WERI-Rb-1 (cell line): ENCODE measurements at places on chromosomes 12 and 14.

DNA sequence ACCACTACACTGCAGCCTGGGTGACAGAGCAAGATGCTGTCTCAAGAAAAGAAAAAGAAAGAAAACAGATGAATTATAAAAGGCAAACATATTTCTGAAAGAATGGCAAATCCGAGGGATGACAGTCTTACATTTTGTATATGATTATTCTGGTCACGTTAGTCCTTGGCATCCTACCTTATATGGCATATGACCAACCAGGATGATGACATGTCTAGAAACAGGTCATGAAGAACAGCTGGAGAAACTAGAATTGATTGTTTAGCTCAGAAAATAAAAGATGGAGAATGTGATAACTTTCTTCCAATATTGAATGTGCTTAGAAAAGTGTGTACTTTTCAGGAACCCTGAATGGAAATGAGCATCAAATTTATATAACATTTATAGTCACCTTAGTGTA lies 19.2 kb downstream of the SLC2A14 start:
- DNase-seq = no peak

DNA sequence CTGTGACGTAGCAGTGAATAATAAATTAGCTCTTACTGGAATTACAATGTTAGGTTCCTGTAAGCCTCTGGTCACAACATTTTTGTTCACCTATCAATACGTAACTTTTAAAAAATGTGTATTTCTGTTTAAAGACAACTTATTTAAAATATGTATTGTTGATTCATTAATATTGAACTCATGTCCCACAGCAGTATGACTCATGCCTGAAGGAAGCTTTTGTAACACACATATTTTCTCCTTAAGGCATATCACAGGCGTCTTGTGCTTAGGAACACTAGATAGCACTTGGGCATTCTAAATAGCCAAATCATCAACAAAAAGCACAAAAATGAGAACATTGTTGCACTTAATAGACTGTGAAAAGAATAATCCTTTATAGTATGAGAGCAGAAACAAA lies 92.5 kb downstream of the GPHN start:
- DNase-seq = no peak

GRCh38 chr12:98821866-98822265 lies 176.8 kb downstream of the APAF1 start:
- DNase-seq = no peak

DNA sequence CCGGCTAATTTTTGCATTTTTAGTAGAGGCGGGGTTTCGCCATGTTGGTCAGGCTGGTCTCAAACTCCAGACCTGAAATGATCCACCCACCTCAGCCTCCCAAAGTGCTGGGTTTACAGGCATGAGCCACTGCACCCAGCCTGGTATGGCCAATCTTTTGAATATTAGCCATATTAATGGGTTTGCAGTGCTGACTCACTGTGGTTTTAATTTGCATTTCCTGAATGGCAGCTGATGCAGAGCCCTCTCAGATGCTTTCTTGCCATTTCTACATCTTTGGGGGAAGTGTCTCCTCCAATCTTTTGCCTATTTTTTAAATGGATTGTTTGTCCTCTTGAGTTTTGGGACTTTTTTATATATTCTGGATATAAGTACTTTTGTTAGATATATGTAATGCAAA lies 55.5 kb upstream of the NPAS3 start:
- no peak for DNase-seq

DNA sequence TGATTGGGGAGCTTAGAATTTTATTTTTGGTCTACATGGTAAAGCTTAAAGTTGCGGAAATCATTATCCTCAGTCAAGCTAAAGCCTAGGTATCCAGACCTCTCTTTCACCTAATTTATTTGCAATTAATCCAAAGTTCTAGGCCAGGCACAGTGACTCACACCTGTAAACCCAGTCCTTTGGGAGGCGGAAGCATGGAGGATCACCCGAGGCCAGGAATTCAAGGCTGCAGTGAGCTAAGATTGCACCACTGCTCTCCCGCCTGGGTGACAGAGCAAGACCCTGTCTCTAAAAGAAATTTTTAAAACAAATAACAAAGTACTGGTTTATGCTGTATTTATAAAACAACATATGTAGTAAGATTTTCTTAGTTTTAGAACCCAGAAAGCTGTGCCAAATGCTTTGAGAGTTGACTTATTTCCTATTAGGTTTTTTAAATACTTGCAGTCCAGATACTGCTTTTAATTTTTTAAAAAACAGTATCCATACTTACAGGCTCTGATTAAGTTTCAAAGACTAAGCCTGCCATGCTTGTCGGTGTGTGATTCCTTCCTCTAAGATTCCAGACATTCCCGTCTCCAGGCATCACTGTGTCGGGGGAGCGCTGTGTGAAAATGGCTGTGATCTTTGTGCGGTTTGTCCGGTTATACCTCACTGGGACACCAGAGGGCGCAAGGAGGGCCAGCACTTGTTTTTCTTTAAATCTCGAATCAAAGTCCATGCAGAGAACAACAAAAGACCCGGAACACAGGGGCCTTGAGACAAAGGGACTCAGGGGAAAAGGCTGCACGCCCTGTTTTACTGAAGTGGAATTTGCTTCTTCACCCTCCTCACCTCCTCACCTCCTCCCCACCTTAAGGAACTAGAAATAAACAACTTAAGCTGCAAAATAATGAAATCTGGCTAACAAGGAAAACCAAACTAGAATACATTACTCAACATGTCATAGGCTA lies 24.6 kb upstream of the TMPO start:
- peak; percentile 88 for DNase-seq

GRCh38 chr12:118682656-118683055 lies 298.7 kb upstream of the SRRM4 start:
- DNase-seq = no peak

DNA sequence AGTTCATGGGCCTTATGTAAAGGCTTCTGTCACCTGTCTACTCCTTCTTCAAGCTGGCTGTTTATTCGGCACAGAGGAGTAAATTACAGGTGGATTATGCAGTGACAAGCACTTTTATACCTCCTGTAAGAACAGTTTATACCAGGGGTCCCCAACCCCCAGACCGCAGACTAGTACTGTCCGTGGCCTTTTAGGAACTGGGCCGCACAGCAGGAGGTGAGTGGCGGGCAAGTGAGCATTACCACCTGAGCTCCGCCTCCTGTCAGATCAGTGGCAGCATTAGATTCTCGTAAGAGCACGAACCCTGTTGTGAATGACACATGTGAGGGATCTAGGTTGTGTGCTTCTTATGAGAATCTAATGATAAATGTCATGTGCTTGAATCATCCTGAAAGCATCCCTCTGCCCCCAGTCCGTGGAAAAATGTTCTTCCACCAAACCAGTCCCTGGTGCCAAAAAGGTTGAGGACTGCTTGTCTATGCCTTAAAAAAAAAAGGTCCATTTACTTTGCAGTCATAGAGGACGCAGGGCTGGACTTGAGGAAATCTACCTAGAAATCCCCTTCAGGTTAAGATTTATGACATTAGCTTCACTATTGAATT lies 78.8 kb downstream of the ETV6 start:
- no peak for DNase-seq

DNA sequence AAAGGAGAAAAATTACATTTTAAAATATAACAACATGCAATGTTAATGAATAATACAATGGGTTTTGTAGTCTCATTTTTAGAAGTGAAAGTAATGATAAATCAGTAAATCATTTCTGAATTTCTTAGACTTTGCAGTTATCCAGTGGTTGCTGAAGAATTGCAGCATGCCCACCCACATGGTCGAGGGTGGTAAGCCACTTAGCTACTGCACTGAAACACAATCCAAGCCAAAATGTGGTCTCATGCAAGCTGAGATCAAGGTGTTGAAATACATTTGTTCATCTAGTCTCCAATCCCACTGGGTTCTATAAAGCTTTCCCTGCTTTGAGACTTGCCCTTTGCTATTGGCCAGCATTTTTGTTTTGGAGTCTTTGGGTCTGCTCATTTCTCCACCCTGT lies 247.9 kb downstream of the NELL2 start:
- DNase-seq = no peak

DNA sequence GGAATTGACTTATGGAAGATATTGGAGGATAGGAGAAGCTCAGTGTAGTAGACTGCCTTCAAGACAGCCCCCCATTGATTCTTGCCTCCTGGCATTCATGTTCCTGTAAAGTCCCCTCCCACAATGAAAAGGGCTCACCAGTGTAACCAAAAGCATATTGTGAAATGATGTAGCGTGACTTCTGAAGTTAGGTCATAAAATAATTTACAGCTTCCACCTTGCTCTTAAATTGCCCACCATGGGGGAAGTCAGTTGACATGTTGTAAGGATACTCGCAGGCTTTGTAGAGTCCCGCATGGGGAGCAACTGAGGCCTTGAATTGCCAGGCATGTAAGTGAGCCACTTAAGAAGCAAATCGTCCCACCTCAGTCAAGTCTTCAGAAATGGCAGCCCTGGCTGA lies 25.1 kb downstream of the GTSF1 start:
- DNase-seq = no peak

- DNase-seq = no peak
These were observed 45.7 kb downstream of the SPPL3 start for GRCh38 chr12:120858306-120859088.

DNA sequence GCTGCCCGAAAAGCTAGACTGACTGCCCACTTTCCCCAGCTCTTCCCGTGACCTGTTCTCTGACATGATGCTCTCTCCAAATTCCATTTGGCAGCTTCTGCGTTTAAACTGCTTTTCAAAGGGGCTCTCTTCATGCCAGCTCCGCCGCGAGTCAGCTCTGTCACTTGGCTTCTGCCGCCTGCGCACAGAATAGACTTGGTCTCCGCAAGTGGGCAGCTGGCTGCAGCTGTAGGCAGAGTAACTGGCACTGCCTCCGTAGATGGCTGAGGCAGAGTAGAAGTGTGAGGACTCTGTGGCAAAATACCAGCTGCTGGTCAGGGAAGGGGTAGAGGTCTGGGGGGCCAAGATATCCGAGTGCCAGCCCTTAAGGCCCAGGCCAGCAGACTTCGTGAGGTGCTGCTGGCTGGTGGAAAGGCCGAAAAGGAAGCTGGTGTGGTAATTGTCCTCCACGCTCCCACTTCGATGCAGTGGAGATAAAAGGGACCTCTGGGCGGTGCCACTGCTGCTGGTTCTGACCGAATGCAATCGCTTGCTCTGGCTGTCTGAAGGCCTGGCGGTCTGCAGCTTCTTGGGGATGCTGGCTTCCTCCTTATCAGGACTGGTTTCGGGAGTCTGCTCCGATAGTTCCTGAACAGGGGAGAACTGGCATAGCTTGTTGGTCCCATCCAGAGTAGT lies 85.7 kb downstream of the DUSP16 start:
- no peak for DNase-seq

GRCh38 chr12:132194056-132194455 lies 49.8 kb downstream of the NOC4L start:
- no peak for DNase-seq

DNA sequence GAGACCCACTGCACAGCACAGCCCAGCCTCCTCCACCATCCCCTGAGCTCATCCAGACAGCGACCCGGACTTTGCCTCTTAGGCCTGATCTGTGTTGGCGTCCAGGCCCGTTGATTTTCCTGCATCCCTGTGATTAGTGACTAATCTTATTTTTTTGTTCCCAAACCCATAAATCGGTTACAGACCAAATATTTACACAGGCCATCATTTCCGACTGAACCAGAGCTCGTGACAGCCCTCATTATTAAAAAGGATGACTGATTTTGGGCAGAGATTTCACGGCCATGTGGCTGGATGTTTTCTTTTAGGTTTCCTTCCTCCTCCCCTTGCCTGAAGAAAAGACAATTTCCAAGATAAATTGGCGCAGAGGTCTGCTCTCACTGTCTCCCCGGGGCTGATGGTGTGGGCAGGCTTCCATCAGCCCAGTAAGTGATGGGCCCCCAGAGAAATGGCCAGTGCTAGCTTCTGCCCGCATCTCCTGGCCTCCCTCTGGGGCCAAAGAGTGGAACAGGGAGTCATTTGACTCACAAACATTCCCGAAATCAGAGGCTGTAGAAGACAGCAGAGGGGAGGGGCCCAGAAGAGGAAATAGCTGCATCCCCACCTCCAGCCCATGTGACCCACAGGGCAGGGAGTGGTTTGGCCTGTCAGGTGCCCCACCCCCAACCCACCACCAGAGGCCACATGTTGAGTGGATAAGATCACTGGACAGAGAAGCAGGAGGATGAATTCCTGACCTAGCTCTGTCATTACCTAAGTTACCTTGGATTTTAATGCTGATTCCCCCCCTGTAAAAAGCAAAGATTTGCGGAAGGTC lies 283.5 kb downstream of the KSR2 start:
- peak; percentile 42 for DNase-seq

DNA sequence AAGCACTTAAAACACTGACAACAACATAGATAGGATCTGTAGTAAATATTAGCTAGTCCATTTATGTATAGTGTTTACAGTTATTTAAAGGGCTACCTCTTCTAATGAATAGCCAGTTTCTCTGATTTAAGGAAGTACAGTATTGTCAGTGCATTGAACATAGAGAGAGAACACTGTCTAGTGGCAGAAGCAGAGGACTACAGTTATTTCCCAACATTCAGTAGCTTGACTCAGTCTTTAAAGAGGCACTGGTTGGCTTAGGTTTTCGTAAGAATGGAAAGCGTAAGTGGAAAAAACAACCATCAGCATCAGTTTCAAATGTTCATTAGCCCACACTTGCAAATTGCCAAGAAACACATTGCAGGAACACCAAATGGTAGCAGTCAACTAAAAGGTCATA lies 125.0 kb upstream of the HMGA2 start:
- no peak for DNase-seq

GRCh38 chr12:126582231-126582630 lies 1517.0 kb downstream of the AACS start:
- no peak for DNase-seq

DNA sequence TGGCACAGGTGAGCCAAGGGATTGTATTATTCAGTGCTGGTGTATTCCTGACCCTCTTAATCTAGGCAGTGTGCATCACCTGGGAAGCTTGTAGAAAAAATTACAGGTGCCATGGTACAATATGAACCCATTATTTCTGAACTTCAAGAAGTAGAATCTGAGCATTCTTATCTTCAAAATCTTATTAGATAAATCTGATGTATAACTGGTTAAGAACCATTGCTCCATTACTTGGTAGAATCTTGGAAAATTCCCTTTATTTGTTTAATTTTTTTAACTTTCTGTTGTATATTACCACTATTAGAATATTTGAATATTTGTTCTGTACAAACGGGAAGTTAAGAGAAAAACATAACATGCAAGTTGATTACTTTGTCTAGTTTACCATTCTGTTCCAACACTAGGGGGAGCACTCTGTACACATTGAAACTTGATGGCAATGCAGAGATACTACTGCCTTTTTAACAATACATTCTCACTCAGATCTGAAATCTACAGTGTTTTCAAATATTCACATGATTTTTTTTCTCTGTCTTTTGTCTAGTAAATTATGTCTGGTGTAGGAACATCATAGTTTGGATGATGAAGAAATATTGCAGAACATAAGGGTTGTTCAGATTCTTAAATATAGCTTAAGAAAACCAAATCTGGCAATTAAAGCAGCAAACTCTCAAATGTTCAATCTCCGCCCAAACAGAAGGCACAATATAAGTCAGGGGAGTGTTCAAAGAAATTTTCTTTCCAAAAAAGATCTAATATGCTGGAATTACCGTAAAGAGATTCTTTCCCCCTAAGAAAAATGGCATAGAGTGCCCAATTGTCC lies 196.6 kb downstream of the PCNX1 start:
- DNase-seq = peak; percentile 25
